ENCODE measurements at places on chromosomes 16 and 17.

GRCh38 chr16:14302031-14302398 is 230.9 kb downstream of the MRTFB start:
- peak; percentile 29 for DNase-seq

- DNase-seq: no peak
Observed at GRCh38 chr16:65524997-65525396, 403.1 kb upstream of the CDH11 start.

DNA sequence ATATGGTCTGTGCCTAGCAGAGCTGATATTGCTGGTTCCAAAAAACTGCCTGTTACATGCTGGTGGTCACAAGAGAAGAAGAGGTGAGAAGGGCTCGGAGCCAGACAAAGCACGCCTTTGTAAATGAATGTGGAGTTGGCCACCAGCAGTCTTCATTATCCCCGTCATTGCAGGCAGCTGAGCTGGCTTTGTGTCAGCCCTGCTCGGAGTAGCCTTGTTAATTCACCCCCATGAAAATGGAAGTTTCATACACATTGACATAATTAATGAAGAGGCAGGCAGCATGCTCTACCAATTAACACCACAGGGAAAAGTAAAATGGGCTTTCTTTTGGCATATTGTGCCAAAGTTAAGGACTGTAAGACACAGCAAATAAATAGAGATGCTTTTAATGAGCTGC is 113.7 kb upstream of the RBFOX1 start:
- DNase-seq: no peak

GRCh38 chr17:10798332-10798749 is 5.6 kb downstream of the TMEM238L start:
- no peak for DNase-seq

GRCh38 chr17:4064366-4064765 is 78.5 kb downstream of the ZZEF1 start:
- no peak for DNase-seq

GRCh38 chr16:48507886-48508285 is 102.1 kb downstream of the N4BP1 start:
- DNase-seq: no peak

- DNase-seq: no peak
Observed at GRCh38 chr16:67822511-67822910, 15.8 kb downstream of the TSNAXIP1 start.

GRCh38 chr17:57455063-57455914 is 199.0 kb downstream of the MSI2 start:
- no peak for DNase-seq

DNA sequence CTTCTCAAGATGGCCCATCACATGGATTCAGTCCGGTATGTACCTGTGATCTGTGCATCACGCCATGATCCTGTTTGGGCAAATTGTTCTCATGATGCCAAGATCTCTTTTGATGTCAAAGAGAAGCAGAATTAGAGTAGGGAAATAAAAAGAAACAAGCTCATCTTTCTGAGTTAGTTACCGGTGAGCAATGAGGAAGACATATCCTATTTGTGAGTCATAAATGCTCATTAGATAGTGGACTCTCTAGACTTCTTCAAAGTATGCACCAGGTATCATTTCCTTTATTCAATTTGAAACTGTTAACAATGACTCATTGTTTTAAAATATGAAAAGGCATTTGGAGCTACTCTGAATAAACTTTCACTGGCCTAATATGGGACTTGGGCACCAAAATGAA is 8.0 kb upstream of the KRTAP4-12 start:
- peak; percentile 60 for DNase-seq

- DNase-seq: peak; percentile 39
Observed at GRCh38 chr16:67278773-67279295, 498 bp upstream of the PLEKHG4 start.

DNA sequence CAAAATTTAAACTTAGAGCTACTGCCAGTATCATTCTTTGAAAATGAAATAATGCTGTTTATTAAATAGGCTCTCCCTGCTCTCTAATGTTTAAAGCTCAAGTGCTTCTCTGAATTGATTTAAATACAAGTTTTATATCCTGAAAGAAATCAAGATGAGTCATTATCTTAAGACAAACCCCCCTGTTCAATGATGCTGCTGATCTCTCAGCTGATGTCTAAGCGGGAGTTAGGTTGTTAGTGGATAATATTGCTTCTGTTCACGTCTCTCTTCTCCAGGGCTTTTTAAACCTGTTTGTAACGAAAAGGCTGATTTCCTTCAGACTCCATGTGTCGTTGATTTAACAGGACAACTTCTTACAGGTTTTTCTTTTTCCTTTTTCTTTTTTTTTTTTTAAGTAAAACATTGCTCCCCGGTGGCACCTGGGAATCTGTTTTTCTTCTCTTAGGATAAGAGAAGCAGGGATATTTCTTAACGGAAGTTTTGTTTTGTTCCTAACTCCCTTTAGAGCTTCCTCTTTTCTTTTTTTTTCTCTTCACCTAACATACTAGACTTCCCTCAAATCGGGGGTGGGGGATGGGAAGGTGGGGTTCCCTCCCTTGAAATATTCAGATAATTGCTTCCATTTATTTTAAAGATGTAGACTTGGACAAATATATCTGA is 807 bp upstream of the LYRM9 start:
- no peak for DNase-seq

DNA sequence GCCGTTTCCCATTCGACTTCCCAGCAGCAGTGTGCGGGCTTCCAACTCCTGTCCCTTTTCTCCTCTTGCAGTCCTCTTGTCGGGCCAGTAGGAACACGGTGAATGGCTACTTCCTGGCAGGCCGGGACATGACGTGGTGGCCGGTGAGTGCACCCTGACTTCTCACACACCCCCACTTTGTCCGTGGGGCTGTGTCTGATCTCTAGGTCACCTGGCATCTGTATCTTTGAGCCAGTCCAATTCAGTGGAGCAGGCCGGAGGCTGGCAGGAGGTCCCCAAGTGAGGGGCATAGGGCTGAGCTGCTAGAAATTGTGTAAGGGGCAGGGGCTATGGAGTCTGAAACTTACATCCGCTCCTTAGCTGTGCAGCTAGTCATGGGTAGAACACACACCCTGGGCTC is 6.6 kb downstream of the SLC5A10 start:
- no peak for DNase-seq

DNA sequence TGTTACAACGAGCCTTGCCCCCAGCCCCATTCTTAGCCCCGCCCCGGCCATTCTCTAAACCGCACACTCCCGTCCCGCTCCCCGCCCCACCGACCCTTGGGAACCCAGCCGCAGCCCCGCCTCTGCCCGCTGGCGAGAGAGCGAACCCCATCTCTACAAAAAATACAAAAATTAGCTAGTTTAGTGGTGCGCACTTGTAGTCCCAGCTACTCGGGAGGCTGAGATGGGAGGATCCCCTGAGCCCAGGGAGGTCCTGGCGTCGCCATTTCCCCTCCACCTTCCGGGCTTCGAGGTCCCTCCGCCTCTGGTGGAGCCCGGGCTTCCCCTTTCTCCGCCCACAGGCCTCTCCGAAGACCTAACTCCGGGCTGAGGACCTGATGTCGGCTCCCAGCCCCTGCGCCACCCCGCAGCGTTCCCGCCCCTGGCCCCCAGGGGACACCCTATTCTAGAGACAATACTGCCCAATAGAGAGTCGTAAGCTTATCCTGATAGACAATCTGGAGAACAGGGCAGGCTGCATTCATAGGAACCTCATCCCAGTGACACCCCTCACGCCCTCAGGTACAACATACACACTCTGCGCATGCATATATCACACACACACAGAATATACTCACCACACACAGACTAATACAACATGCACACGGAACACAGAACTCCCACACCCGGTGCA is 480 bp upstream of the PROCA1 start:
- DNase-seq: no peak

GRCh38 chr16:77788181-77789084 is at the start of gene VAT1L:
Gene VAT1L, plus strand, starts transcription at chr16:77788564. Its CDS starts 119 bp downstream, at chr16:77788683.
- DNase-seq: peak; percentile 54

DNA sequence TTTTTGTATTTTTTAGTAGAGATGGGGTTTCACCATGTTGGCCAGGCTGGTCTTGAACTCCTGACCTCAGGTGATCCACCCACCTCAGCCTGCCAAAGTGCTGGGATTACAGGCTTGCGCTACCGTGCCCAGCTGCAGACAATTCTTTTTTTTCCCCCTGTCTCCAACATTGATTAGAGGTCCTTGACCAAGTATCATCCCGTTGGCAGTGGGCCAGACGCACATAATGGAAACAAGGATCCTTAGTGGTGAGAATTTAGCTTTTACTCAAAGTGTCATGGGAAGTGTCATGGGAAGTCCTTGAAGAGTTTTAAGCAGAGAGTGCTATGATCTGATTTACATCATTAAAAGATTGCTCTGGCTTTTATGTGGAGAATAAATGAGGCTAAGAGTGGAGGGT is 2.1 kb upstream of the FBXO47 start:
- DNase-seq: no peak

DNA sequence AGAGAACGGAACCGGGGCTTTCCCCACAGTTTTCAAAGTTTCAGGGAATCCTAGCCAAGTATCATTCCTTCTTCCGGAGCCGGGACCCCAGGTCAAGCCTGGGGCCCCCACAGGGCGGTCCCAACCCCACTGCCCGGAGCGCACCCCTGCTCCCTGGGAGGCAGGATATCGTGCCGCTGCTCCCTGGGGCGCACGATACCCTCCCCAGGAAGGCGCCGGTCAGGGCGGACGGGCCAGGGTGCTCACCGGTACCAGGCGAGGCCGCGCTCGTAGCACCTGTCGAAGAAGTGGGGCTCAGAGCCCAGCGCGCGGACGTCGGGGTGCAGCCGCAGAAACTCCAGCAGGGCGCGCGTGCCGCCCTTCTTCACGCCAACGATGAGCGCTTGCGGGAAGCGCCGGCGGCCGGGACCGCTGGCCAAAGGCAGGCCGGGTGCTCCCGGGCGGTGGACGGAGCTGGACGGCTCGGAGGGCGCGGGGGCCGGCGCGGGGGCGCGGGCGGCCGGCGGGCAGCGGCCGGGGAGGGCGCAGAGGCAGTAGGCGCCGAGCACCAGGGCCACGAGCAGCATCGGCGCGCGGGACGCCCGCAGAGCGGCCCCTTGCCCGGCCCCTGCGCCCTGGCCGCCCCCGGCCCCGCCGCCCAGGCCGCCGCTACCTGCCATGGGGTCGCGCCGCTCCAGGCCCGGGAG is 407 bp downstream of the HS3ST6 start:
- DNase-seq: no peak

DNA sequence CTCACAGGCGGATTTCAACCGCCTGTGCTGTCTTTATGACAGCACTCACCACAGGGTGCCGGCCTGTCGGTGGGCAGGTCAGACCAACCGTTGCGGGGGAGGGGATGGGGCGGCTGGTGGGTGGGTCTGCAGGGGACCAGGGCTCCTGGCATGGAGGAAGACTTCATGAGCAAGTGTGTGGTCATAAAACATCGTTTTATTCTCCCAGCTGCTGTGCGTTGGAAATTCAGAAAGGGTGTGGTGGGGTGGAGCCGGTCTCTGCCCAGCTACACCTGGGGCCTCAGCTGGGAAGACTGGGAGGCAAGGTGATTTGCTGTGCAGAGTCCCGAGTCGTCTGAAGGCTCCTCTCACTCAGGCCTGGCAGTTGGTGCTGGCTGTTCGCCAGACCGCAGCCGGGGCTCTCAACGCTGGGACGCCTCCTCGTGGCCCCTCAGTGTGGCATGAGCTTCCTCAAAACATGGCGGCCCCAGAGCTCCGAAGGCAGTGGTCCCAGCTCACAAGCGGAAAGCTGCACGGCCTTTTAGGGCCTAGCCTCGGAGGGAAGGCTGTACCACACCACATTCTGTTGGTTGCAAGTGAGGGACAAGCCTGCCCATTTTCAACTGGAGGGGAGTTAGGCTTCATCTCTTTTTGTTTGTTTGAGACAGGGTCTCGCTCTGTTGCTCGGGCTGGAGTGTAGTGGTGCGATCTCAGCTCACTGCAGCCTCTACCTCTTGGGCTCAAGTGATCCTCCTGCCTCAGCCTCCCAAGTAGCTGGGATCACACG is 45.8 kb upstream of the GSE1 start:
- no peak for DNase-seq

GRCh38 chr17:73226556-73227172 is 33.8 kb downstream of the COG1 start:
- no peak for DNase-seq

GRCh38 chr16:29675811-29676643 is 3.0 kb upstream of the QPRT start:
- no peak for DNase-seq

- DNase-seq: no peak
Observed at GRCh38 chr17:1643293-1643998, 2.1 kb downstream of the SCARF1 start.

- no peak for DNase-seq
Observed at GRCh38 chr16:1322407-1322806, 11.0 kb upstream of the BAIAP3 start.

GRCh38 chr16:73430138-73430537 is 382.2 kb upstream of the ZFHX3 start:
- no peak for DNase-seq

GRCh38 chr16:82824408-82824807 is 197.6 kb downstream of the CDH13 start:
- DNase-seq: no peak

DNA sequence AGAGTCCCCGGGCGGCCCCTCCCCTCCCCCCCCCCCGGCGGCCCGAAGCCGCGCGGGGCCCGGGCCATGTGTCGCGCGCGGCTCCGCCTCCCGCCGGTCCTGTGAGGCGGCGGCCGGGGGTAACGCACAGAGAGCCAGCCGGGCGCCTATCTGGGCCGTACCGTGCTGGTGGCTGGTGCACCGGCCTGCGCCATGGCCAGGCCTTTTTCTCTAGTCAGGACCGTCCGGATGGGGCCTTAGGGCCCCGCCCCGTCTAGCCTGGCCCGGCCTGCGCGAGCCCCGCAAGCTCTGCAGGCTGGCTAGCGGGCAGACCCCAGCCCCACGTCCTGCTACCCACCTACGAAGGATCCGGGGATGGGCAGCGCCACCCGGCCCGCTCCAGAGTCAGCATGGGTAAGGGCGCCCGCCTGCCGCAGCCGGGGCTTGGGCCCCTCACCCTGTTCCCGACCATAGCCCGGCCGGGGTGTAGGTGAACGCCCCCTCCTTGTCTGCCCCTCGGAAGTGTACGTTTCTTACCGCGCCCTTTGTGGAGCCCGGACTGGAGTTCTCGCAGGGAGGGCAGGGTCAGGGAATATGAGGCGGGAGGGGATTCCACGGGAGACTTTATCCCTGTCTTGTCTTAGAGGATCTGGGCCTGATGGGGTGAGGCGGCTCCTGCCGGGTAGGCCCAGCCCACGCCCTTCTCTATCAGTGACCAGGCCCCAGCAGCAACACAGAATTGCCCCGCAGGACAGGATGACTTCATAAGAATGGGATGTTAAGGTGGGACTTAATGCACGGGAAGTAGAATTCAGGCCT is at the start of gene CENPT:
TSS of gene CENPT (minus strand) at position 630 of the 798 bp plus-strand sequence. CDS start 13,834 bp downstream, outside the sequence.
- peak; percentile 57 for DNase-seq

GRCh38 chr16:18833707-18834505 is 32.6 kb upstream of the ARL6IP1 start:
- no peak for DNase-seq

- DNase-seq: no peak
Observed at GRCh38 chr17:61380836-61381525, 18.7 kb upstream of the TBX2 start.

- no peak for DNase-seq
Observed at GRCh38 chr17:37158290-37158689, 209.5 kb downstream of the AATF start.

- no peak for DNase-seq
Observed at GRCh38 chr17:74271281-74271680, 2.8 kb upstream of the DNAI2 start.
